NCI-H2081 treated with DMSO at 0.1 percent for 48 hours (cell line): ENCODE measurements at places on chromosomes 6 and 20.

GRCh38 chr6:143405373-143406154, 44.9 kb downstream of the ADAT2 start:
- no peak for DNase-seq

DNA sequence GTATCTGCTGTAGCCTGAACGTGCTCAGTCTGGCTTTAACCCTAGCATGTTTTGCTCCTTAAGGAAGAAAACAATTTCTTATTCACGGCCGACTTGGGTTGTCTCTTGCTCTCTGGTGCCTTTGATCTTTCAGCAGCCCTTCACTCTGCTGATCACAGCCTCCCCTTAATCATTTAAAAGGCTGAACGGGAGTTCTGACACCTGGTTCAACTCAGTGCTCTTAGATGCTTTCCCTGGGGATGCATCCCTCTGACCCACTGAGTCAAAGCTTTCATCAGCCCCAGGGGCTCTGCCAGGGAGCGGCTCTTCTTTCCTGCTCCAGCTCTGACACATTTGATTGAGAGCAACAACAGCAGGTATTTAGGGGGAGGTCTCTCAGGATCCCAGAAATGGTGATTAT, 79.0 kb upstream of the FYN start:
- no peak for DNase-seq

DNA sequence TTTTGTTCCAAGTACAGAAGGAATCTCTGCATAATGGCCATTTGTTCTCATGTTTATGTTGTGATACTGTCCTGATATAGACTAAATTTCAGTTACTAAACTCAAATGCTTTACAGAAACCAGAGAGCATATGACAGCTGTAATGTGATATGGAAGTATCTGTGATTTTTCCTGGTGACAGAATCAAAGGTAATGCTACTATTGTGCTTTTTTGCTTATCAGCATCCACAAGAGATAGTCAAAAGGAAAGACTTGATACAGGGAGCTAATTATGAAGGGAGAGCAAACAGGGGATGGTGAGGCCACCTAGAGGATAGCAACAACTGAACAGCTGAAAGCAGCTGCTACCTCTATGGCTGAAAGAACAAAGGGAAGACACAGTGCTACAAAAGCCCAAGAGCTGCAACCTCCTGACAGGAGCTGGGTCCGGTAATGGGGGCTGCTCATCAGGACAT, 181.4 kb downstream of the PHF3 start:
- DNase-seq: no peak

- DNase-seq: no peak
Observed at GRCh38 chr6:17504005-17504404, 96.1 kb upstream of the FAM8A1 start.

GRCh38 chr6:136069119-136069518, 181.0 kb downstream of the MTFR2 start:
- no peak for DNase-seq

- DNase-seq: no peak
Observed at GRCh38 chr20:24422091-24422760, 47.2 kb upstream of the SYNDIG1 start.

DNA sequence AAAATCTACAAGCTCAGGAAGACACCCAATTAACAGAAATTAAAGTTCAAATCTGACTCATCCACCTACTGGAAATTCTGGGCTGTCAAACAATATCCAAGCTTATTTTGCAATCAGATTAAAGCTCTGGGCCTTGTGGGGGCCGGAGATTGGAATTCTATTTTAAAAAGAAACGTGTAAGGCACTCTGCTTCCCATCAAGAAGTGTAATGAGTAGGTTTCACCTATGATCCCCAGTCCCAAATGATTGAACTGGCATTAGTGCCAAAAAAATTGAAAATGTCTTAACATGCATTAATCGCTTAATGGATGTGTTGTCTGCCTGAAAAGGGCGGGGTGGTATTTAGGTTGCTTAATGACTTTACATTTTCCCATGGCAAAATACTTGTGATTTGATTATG, 542.4 kb upstream of the BTBD3 start:
- no peak for DNase-seq

GRCh38 chr6:13953061-13953705, 28.4 kb downstream of the RNF182 start:
- DNase-seq: no peak

GRCh38 chr6:85362652-85363310, 87.1 kb upstream of the NT5E start:
- DNase-seq: no peak

- DNase-seq: no peak
Observed at GRCh38 chr6:33905071-33905609, 101.3 kb upstream of the MLN start.

GRCh38 chr6:136007345-136007744, 155.8 kb downstream of the PDE7B start:
- DNase-seq: no peak

GRCh38 chr6:37650071-37650481, 47.6 kb downstream of the MDGA1 start:
- DNase-seq: no peak

- DNase-seq: no peak
Observed at GRCh38 chr6:11947575-11947974, 64.5 kb upstream of the HIVEP1 start.

DNA sequence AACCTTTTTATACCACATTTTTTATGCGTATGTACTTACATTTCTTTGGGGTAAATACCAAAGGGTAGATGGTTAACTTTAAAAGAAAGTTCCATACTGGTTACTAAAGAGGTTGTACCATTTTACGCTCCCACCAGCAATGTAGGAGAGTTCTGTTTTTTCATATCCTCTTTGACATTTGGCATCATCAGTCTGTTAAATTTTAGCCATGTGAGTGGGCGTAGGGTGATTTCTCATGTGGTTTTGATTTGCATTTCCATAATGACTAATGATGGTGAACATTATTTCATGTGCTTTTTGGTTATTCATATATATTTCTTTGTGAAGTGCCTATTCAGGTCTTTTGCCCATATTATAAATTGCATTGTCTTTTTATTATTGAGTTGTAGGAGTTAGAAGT, 194.2 kb downstream of the PRL start:
- no peak for DNase-seq

DNA sequence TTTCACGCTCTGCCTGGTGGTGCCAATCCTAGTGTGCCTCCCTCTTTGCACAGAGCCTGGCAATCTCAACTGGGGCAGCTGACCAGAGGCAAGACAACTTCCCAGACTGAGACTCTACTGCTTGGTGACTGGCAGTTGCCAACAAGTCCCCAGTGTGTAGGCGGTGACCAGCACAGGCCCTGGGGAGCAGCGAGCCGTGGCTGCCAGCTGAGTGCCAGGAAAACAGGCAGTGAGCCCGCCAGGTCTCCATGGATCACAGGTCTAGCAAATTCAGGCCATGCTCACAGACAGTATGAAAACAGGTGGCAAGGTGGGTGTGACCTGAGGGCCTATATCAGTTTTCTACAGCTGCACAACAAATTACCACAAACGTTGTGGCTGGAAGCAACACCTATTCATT, 289.9 kb downstream of the KIF16B start:
- no peak for DNase-seq

GRCh38 chr6:81105998-81106397, 646.5 kb downstream of the TENT5A start:
- no peak for DNase-seq

- DNase-seq: no peak
Observed at GRCh38 chr20:33657704-33658095, 4.4 kb upstream of the C20orf144 start.

DNA sequence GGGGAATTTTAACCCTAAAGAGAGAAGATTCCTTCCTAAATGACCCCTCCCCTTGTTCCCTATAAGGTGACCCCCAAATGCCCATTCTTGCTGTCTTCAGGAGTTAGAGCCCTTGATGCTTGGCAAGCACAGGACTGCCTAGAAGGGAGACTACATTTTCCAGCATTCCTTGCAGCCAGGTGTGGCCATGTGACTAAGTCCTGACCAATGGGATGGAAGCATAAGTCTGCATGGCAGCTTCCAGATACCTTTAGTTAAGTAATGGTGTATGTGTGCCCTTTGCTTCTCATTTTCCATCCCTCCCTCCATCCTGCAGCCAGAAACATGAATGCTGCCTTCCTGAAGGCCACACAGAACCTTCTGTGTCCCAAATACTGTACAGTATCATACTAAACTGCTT, 5.5 kb downstream of the BFSP1 start:
- DNase-seq: no peak

GRCh38 chr6:135972150-135972549, 120.6 kb downstream of the PDE7B start:
- no peak for DNase-seq

GRCh38 chr6:27760464-27760863, 151.7 kb downstream of the OR2B2 start:
- no peak for DNase-seq
